Endothelial cell of coronary artery (primary cell): ENCODE measurements at places on chromosomes 16 and 17. TPM values are rescaled to one million over a fixed set of nuclear protein-coding genes. Genes with fewer than 3 reads are reported as not detected.

The SIRT7 gene
- 15.0 and 18.5 TPM in 2 replicates for total RNA-seq

The OR3A3 gene
- not detected in 2 replicates for total RNA-seq

The BCL6B gene
- 82.0 and 127 TPM in 2 replicates for total RNA-seq

The ABCC11 gene
- under 0.01 and 0.09 TPM in 2 replicates for total RNA-seq

The HIGD1B gene
- total RNA-seq: not detected in 2 replicates

The LPO gene
- not detected in 2 replicates for total RNA-seq

The ASGR1 gene
- 9.2 TPM in 2 replicates for total RNA-seq

The ANKRD40CL gene
- not detected in 2 replicates for total RNA-seq

The VMO1 gene
- 0.19 and 0.45 TPM in 2 replicates for total RNA-seq

The KRTAP1-3 gene
- total RNA-seq: not detected in 2 replicates

The SLC25A11 gene
- 53.0 and 53.2 TPM in 2 replicates for total RNA-seq

The FMNL1 gene
- total RNA-seq: 0.54 and 0.94 TPM in 2 replicates

The DNAH3 gene
- under 0.01 TPM in 1 of 2 replicates, not detected in the other for total RNA-seq

The ZP2 gene
- total RNA-seq: not detected in 2 replicates

The MT4 gene
- total RNA-seq: not detected in 2 replicates

The RAB34 gene
- 47.1 and 74.8 TPM in 2 replicates for total RNA-seq

The SYNRG gene
- 9.0 and 15.0 TPM in 2 replicates for total RNA-seq

The RTN4RL1 gene
- total RNA-seq: not detected in 2 replicates
